ENCODE measurements at places on chromosomes 3 and 15.

- DNase-seq: no peak
These were observed 38.4 kb downstream of the SYNM start for GRCh38 chr15:99143242-99143641.

DNA sequence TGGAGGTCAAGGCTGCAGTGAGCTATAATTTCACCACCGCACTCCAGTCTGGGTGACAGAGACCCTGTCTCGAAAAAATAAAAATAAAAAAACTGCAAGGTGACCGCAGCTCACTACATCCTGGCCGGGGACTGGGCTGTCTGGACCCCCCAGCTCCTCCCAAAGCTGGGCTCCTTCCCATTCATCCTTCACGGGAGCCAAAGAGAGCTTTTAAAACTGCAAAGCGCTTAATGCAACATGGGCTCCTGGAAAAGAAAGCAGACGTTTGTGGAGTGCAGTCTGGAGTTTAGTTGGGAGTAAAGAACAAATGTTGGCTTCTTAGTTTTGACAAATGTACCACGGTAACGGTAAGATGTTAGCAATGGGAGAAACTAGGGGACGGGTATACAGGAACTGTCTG is 12.1 kb downstream of the PLXND1 start:
- no peak for DNase-seq

DNA sequence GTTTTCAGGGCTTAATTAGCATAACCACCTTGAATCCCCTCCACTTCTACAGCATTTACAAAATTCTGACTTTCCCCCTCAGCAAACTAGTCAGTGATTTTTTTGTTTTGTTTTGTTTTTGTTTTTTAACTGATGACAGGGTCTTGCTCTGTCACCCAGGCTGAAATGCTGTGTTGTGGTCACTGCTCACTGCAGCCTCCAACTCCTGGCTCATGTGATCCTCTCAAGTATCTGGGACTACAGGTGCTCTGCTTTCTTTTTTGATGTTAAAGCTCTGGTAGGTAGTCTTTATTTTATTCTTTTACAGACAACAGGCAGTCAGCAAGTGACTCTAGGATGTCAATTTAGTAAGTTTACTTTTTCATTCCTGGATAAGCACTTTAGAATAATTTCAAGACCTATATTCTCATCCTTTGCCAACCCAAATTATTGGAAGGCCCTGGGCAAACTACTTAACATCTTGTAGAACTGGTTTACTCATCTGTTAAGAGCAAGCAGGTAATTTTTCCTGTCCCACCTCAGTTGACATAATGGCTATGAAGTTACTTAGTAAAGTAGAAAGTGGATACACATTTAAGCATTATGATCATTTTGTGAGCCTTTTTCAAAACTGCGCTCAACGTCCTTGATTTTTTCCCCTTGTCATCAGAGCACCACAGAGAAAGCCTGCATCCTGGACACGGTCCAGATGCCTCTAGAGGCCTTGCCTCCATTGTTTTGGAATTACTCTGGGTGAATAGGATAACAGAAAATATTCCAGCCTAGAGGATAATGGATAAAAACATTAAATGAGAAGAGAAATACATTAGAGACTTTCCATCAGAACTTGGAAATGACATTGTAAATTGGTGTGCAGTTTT is 69.9 kb upstream of the NDUFB4 start:
- DNase-seq: no peak

- no peak for DNase-seq
These were observed 15.5 kb downstream of the BMF start for GRCh38 chr15:40092979-40093869.

GRCh38 chr15:101288905-101289513 is 6.0 kb downstream of the SNRPA1 start:
- no peak for DNase-seq

DNA sequence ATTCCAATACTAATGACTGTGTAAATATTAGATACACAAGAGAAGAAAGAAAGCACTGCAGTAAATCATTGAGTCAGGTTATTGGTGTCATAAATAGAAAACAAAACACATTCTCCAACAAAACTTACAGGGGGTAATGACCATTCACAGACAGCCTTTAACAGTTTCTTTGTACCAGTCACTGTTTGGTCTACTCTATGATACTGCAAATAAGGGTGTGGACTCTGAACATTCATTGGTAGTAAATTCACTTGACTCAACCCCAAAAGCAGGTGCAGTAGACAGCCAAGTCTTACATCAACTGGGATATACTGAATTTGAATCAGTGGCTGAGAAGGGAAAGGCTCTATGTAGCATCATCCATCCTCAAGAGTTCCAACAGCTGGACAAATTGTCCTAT is 463.5 kb downstream of the FOXP1 start:
- no peak for DNase-seq

GRCh38 chr3:59418836-59419235 is 369.0 kb upstream of the CFAP20DC start:
- DNase-seq: no peak

- DNase-seq: no peak
These were observed 20.1 kb downstream of the KBTBD8 start for GRCh38 chr3:67018105-67018788.

DNA sequence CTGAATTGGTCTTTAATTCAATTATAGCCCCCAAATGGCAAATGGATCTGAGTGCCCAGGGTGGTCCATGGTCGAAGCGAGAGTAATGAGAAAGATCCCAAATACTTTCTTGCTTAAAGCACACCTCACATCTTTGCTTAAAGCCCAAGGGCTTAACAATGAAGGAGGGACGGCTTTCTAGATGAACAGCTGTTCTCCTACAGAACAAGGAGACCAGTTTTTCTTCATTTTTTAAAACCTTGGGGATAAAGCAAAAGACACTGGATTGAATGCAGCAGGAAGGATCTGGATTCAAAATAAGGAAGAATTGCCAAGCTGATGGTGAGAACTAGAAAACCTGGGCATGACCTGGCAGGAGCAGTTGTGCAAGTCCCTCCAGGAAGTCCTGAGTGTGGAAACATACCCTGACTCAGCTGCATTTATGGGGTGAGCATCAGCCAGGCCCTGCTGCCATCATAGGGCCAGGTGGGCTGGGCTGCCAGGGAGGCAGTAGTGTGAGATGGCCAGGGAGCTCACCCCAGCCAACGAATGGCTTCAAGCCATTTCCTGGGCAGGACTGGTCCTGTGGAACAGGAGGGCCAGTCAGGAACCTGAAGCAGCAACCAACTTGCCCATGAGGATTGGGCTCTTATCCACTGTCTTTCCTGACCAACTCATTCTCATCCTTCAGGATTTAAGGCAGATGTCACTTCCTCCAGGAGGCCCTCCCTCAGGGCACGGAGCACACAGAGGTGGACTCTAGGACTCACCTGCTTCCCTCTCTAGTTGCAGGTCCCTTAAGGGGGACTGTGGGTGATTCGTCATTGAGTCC is 18.4 kb upstream of the RHCG start:
- DNase-seq: no peak

GRCh38 chr3:29083676-29084075 is 197.2 kb upstream of the RBMS3 start:
- no peak for DNase-seq

DNA sequence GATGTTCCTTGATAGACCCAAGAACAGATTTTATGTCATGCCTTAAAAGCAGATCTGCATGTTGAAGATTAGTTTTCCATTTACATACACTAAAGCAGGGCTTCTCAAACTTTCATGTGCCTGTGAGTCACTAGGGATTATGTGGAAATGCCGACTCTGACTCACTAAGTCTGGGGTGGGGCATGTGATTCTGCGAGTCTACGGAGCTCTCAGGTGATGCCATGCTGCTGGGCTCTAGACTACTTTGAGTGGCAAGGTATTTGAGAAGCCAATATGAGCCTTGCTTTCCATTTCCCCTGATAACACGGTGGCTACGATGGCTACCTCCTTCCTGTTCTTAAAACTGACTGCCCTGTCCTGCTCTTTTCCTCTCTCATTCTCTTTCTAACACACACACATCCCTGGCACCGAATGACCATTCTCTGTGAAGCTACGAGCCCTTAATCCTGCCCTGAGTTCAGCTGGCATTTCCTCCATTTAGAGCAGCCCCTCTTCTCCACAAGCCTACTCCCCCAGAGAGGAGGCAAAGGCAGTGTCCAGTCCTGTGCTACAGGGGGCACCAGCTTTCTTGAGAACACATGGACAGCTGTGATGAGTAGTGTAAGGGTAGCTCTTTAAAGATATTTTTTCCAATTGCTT is 39.7 kb upstream of the PYGO1 start:
- no peak for DNase-seq

GRCh38 chr3:150786791-150787190 is 23.8 kb upstream of the SIAH2 start:
- DNase-seq: peak; percentile 43

DNA sequence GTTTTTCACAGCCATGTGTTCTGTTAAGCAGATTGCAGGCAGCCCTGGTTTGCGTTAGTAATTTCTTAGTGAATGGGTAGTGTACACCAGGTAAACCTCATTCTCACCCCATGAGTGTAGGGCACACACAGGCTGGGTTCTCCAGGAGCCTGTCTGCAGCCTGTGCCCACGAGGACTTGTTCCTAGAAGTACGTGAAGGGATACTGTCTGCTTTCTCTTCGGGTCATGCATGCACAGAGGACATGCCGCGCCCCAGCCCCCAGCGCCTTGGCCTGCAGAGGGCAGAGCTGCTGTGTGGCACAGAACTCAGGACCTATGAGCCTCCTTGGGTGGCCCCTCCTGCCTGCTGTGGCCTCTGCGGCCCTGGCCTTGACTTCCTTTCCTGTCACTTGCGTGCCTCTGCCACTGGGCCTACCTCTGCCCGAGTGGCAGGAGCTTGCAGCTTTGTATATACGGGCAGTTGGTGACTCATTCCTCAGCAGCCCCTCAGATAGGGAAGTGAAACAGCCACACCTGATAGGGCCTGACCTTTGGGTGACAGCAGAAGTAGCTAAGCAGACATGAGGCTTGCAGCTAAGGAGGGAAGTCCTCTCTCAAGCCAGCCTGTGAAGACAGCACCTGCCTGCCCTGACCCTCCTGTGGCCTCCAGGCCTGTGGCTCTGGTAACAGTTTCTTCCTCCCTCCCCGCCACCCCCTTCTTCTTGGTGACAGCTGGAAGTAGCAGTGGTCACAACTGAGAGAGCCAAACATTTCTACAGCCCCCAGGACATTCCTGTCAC is 19.5 kb downstream of the PPCDC start:
- DNase-seq: peak; percentile 64

DNA sequence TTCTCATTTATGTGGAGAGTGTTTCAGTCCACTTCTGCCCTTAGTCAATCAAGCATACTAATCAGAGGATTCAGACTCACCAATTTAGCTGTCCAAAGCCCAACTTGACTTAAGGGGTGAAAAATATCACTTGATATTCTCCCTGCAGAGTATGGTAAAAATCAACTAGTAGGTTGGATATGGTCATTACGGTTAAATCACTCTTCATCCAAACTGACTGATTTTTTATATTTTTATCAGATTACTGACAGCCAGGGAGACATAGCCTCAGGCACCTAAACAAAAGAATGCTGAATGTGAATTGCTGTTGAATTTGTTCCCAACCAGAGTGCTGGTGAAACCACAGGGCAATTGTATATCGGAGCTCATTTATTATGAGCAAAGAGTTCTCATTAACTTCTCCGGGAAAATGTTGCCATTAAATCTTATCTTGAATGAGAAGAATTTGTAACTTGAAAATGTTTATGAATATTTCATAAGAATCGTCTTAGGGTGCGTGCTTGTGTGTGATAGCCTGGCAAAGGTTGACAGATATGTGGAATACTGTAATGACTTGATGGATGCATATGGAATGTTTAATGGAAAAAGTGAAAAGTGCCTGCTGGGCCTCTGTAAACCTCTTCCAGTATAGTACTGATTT is 411.2 kb downstream of the NAALADL2 start:
- no peak for DNase-seq

DNA sequence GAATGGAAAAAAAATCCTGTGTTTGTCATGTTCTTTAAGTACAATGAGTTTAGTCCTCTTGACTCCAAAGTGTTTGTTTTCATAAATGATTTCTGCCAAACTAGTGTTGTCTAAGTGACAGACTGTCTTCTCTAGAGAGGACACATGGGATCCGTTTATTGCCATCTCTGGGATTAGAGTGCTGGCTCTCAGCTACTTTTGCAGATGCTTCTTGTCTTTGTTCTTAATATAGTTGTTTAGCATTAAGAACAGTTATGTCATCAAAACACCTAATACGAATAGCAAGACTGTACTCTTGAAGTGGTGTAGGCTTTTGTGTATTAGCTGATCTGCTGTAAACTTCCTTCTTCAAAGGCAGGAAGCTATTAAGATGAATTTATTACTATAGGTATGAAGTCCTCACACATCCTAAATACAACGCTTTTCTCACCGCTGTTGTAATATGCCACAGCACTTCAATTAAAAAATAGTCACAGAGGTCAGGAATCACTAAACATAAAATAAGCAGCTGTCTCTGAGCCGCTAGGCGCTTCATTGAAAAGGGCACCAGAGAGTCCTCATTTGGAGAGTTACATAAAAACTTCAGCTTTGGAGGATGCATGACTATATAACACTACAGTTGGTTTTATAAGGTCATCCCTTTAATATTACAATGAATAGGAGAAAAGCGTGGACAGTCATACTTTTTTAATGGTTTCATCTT is 128.3 kb upstream of the ZNF385D start:
- no peak for DNase-seq

DNA sequence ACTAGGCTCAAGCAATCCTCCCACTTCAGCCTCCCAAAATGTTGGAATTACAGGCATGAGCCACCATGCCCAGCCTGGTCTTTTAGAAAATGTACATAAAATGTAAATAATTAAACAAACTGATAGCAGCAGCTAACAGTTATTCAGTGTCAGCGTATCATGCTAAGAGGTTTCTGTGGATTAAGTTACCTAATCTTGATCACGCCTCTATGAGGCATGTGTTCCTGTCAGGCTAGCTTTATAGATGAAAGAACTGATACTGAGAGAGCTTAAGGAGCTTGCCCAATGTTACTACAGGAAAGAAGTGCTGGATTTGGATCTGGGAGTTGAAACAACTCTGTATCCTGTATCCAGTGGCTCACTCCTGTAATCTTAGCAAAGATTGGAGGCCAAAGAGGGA is 11.2 kb upstream of the MST1R start:
- no peak for DNase-seq

DNA sequence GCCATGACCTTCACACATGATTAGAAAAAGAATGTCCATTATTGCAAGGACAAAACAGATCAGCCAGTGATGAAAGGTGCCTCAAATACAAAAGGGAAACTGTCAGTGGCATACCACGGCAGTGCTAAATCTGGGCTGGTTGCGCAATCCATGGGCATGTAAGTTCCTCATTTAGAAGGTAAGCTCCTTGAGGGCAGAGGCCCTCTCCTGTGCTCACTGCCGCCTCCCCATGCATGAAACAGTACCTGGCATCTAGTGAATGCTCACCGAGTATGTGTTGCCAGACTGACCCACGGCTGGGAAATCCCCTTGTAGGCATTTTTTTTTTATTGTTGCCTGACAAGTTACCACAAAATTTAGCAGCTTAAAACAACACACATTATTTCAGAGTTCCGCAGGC is 312.1 kb upstream of the CHRM5 start:
- DNase-seq: no peak
